ENCODE measurements at places on chromosomes 16 and 17.

DNA sequence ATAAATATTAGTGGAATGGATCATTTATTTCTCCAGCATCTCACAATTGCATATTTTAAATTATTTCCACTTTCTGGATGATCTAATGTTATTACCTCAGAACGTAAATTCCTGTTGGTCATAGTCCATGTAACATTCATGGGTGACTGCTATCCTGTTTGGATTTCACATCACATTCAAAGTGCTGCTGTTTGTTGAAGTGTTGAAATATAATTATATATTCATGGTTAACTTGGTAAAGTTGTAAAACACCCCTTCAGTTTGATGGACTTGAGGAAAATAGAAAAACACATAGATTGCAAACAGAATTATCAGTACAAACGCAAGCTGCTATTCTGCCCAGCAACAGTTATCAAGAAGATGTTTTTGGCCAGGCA, 59.6 kb downstream of the TANGO6 start:
- no peak for DNase-seq

DNA sequence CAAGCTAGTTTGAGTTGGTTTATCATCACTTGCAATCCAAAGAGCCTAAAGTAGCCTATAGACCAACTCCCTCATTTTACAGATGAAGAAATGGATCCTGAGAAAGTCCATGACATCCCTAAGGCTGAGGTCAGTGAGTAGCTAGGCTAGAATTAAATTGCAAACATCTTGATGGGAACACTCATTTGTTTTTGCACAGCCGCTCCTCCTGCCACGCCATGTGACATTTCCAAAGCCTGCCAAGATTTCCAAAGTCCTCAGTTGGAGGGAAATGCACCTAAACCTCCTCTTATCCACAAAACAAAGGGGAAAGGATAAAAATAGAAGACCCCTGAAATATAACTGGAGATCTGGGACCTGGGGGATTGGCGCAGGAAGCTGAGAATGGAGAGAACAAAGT, 15.0 kb downstream of the TMEM92 start:
- peak; percentile 87 for DNase-seq

GRCh38 chr17:62652251-62653001, 25.0 kb downstream of the MRC2 start:
- peak; percentile 93 for DNase-seq

GRCh38 chr17:72631949-72632684, 460.4 kb downstream of the SLC39A11 start:
- DNase-seq, result no peak

DNA sequence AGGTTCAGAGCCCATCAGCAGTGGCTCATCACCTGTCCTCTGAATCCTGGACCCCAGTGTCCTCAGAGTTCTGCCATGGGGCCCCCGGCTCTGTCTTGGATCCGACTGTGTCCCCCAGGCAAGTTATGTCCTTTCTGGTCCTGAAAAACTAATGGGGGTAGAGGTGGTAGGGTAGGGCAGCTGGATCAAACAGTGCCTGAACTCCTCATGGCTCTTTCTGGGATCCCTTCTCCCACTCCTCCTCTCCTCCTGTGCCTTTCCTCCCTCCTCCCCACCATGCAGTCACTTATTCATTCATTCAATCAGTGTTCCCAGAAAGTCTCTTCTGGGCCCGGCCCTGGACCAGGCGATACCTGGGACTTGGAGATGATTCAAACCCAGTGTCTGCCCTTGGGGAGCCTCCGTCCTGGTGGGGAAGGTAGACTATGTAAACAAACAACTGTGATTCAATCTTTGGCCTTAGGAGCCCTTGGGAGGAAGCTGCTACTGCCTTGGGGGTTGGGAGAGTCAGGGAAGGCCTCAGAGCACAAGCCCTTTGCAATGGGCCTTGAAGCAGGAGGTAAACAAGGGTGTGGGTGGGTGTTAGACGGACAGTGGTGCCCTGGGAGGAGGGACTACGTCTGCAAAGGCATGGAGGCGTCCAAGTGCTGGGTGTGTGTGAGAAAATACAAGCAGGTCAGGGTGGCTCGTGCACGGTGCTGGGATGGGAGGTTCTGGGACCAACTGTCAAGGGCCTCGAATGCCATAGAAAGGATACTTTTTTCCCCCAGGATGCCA, 6.4 kb upstream of the FAM83G start:
- peak; percentile 26 for DNase-seq

DNA sequence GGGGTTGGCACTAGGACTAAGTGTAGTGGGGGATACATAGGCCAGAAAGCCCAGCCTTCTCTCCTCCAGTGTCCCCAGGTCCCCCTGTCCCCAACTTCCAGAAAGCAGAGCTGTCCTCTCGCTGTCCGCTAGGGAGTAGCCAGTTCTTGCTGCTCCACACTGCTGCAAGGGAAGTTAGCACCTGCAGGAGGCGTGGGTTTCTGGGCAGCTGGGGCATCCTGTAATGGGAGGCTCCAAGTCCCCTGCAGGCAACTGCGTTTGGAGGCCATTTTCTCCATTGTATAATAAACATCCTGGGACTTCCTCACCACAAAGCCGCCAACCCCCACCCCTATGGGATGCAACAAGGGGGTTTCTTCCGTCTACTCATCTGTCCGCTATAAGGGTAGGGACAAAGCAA, 1.7 kb downstream of the RPRML start:
- peak; percentile 41 for DNase-seq

DNA sequence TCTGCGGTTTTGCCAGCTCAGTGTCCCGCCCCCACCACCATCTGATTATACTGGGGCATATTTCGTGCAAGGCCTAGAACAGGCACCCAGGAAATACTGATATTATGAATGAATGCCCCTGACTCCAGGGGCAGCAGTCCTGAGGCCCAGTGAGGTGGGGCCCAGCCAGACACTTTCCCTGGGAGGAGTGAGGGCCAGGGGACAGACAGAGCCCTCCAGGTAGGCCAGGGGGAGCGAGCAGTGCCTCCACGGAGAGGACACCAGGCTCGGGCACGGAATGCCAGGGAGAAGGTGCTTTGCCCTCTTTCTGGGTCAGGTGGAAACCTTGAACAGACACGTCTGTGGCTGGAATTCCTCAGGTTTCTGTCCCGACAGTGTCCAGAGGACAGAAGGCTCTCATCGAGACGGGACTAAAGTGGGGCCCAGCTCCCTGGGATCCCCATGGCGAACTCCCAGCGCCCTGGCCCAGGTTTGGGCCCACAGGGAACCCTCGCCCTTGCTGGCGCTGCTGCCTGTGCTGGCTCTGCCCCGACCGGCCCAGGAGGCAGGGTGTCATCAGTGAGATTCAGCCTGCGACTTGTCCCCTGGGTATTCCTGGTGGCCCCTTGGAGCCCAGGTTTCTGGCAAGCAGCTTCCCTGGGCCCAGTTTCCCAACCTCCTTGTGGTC, 4.3 kb downstream of the KATNB1 start:
- DNase-seq, result no peak

- DNase-seq, result no peak
These were observed 64.2 kb upstream of the CACNG3 start for GRCh38 chr16:24191876-24192402.
